KBM-7 (cell line): ENCODE measurements at places on chromosomes 4 and X.

DNA sequence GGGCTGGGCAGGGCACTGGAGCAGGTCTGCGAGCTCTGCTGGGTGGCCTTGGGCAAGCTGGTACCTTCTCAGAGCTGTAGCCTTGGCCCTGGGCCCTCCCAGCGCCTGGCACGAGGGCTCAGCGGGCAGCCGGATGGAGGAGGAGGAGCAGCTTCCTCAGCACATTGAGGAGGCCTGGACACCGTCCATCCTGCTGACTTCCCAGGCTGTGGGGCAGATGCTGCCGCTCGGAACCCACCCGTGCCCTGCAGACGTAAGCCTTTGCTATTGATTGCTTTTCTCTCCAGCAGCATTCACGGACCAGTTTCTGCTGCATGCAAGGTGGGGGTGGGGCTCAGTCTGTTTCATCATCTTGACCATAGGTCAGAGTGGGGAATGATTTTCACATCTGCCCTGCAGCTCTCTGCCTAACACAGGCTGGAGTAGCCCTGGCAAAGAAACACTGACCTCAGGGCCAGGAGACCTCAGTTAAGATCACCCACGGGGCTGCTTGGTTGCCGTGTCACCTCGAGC lies 80.7 kb upstream of the PSAPL1 start:
- DNase-seq, result no peak

GRCh38 chr4:56127716-56128115 lies 179.0 kb downstream of the CEP135 start:
- DNase-seq, result no peak

DNA sequence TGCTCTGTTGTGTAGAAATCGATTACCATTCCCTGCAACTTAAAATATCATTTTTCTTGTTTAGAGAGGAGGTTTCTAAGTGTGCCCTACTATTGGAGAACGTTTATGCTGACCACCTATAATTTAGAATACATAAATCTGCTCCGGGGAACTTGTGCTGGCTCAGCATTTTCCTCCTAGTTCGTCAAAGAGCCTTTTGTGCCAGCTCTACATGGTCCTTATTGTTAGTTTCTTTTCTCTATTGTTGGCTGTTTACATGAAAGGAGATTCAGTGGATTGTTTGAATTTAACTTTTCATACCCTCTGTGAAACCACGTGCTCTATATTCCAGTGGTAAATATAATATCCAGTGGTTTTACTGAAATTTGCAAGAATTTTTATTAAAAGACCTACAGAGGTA lies 53.4 kb upstream of the ATP8A1 start:
- no peak for DNase-seq

DNA sequence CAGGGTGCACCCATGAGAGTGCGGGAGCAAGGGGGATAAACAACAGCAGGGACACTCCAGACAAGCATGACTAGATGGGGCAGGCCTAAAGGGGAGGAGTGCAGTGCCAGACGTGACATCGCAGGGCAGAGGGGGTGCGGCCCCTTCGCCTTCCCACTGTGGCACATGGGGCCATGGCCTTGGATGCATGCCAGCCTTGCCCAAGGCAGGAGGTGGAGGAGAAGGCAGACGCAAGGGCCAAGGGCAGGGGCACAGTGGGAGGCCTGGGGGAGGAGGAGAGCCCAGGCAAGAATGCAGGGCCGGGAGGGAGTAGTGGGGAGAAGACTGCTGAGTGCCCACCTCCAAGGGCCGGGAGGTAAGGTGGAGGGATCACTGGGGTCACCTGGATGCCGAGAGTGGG lies 21.6 kb downstream of the PNMA6E start:
- DNase-seq, result no peak

GRCh38 chrX:153794018-153794896 lies at the start of the genes IDH3G and SSR4:
Gene IDH3G, minus strand, starts transcription at chrX:153794375. Its CDS starts 49 bp downstream, at chrX:153794326.
Gene SSR4, plus strand, starts transcription at chrX:153794668. Its CDS starts 20 bp downstream, at chrX:153794688.
- DNase-seq, result peak; percentile 99

- no peak for DNase-seq
Measured at GRCh38 chrX:14094191-14094590, 64.5 kb upstream of the GEMIN8 start.

DNA sequence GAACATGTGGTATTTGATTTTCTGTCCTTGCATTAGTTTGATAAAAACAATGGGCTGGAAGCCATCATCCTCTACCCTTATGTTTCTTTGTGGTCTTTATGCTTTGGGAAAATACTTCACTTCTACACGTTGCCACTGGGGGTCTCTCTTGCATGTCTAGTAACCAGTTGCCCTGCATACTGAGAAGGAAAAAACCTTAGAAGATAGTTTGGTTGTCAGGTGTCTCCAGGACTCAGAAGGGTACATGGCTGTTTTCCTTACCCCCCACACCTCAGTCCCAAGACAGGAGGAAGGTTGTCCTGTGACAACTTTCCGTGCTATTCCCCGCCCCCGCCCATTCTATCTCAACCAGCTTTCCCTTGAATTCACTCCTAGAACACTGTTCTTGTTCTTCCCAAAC lies 62.1 kb upstream of the LANCL3 start:
- DNase-seq, result peak; percentile 46

- DNase-seq, result no peak
Measured at GRCh38 chr4:141347684-141348083, 127.0 kb downstream of the ZNF330 start.

DNA sequence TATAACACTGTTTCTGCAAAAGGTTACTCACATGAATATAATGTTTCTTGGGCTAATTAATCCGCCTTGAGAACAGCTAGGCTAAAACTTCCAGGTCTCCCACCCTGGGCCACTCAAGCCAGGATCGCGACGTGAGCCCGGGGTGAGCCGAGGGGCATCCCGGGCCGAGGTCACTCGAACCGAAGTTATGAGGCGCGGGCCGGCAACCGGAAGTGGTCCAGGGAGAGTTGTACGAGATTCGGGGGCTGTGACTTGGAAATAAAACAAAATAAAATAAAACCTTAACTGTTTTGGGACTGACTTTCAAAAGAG lies 317 bp downstream of the CMC4 start:
- DNase-seq, result no peak

DNA sequence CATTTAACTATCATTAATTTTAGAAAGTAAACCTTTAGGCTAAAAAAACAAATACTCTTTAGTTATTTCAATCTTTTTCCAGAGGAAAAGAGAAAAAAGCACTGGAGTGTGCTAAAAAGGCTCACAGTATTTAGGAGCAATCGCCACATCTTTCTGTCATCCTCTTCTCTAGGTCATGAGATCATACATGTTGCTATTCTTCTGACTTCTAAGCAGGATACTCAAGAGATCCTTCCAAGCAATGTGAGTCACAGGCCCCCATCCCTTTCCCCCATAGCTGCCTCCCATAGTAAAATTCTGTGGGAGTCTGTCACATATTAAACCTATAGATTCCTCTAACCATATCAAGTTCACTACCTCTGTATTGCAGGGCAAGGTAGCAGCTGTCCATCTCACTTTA lies 7.7 kb downstream of the EDNRA start:
- no peak for DNase-seq

DNA sequence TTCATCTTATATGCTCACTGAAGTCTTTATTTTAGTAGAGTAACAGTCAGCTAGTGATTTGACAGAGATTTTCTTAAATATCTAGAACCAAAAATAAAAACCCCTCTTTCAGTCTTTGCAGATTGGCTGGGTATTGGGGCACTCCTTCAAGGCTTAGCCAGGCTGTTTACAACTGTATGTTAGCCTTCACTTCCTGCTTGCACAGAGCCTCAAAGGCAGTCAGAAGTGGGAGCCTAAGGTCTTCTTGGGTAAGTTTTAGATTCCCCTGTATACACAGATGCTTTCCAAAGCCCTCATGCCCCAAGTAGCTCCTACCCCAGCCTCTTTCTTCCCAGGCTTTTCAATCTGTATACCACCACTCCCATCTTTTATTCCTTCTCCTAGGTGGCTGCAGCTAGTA lies 136.1 kb upstream of the STIM2 start:
- DNase-seq, result no peak

GRCh38 chrX:28922106-28922505 lies 334.9 kb downstream of the IL1RAPL1 start:
- DNase-seq, result no peak

GRCh38 chr4:16676230-16676770 lies 222.1 kb downstream of the LDB2 start:
- DNase-seq, result no peak

- no peak for DNase-seq
Measured at GRCh38 chr4:664713-665231, 9.3 kb downstream of the ATP5ME start.

- DNase-seq, result no peak
Measured at GRCh38 chr4:165756836-165757235, 116.2 kb upstream of the TLL1 start.

DNA sequence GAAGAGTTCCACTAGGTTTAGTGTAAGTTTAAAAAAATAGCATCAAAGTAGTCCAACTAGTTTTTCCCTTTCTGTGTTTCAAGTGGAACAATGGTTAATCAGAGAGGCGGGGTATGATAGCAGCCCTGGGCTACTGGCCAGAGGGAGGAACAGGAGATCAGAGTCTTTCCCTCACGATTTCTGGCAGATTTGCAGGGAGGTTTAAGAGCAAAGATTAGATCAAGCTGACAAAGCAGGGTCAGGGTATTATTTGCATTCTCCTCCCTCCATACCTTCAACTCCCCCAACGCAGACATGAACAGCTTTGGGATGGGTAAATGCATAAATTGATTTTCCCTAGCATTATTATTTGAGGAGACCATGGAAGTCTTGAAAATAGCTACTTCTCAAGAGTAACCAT lies 277.6 kb upstream of the DIAPH2 start:
- no peak for DNase-seq

- DNase-seq, result no peak
Measured at GRCh38 chr4:88138561-88138960, 19.9 kb downstream of the ABCG2 start.

DNA sequence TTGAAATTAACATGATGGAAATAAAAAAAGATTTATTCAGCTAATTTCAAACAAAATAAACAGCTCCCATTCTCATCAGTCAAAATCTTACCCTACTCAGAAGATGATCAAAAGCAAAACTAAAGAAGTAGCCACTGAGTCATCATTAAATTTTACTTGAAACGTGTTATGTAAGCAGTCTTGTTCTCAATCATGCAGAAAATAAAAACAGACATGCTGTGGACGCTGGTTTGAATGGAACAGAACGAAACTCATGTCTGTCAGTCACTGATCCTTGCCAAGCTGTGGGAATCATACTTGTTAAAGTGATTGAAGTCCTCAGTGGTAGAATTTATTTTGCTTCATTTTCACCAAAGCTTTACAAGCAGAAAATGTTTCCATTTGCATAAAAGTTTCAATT lies 77.2 kb upstream of the TLR3 start:
- no peak for DNase-seq

GRCh38 chrX:104270916-104271512 lies 16.3 kb upstream of the ESX1 start:
- peak; percentile 62 for DNase-seq

DNA sequence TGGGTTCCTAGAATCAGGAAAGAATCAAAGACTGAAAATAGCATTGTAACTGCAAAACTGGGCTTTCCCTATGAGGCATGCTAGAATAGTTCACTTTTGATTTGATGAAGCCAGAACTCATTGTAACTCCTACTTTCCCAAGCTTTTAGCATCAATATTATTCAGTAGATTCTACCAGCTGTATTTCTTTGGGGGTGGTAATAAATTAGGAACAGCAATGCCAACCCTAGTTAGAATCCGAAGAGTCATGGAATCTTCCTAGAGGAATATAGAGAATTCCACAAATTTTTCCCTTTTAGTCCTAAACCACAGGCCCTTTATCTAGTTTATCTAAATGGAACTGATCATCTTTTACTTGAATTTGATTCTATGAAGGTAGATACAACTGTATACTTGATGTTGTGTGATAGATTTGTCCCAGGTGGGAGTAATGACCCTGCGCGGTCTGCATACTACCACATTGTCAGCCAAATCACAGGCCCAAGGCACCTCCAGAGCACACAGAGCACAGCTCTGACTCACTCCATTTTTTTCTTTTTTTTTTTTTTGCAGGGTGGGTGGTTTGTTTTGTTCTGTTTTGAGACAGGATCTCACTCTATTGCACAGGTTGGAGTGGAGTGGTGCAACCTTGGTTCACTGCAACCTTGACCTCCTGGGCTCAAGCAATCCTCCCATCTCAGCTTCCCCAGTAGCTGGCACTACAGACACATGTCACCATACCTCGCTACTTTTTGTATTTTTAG lies 66.6 kb downstream of the EDNRA start:
- no peak for DNase-seq

DNA sequence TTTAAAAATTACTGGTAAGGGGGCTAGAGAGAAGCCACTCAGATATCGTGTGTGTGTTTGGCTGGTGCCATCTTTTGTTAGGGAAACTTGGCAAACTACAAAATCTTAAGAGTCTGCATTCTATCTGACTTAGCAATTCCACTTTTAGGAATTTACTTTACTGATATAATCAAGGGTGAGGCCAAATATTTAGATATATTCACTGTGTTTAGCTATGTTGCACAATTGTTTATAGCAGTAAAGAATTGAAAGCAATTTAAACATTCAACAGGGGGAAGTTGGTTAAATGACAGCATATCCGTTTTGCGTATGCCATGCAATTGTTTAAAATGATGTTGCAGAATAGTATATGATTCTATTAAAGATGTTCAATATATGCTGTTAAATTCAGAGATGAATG lies 6.4 kb upstream of the HERC3 start:
- DNase-seq, result no peak

- no peak for DNase-seq
Measured at GRCh38 chr4:176339936-176340761, 20.4 kb downstream of the SPCS3 start.

DNA sequence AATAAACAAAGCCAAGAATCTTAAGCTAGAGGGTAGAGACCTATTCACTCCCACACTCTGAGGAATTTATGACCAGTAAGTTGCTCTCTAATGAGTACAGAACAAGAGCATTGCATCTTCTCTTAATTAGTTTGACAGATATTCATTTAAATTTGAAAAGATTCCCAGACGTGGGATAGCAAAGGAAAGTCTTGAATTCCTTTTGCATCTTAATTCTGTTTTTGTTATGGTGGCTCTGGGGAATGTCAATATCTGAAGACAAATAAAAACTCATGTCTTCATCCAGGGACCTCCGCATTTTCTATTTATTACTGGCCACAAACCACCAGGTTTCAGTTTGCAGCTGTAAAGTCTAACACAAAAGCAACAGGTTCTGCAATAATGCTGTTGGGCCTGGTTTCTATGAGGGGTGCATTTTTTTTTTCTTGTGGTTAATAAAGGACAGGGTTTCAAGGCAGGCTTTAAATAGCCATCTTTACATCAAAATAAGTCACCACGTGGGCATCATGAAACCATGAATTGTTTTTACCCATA lies 172.3 kb downstream of the SHROOM3 start:
- no peak for DNase-seq

DNA sequence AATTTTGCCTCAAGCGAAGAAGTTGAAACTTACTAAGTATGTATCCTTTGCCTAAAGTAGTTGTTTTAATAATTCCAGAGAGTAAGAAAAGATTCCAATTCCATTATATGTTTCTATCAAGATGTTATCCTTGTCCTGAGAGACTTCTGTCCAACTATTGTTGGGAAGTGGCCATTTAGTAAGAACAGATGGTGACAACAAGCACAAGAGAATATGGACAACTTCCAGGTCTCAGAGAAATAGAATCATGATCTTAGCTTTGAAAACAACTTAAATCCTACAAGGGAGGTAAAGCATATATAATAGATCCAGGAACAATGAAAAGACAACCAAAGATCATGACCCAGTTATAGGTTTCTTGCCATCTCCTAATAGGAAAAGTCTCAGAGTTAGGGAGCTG lies 486.6 kb upstream of the PCDH10 start:
- no peak for DNase-seq

- DNase-seq, result peak; percentile 79
Measured at GRCh38 chr4:37452952-37453280, 208.4 kb downstream of the NWD2 start.

GRCh38 chr4:40956721-40957255 lies 207.0 kb downstream of the NSUN7 start:
- no peak for DNase-seq
